ENCODE measurements at places on chromosomes 13 and 19. TPM values are rescaled to one million over a fixed set of nuclear protein-coding genes. Genes with fewer than 3 reads are reported as not detected.

DNA sequence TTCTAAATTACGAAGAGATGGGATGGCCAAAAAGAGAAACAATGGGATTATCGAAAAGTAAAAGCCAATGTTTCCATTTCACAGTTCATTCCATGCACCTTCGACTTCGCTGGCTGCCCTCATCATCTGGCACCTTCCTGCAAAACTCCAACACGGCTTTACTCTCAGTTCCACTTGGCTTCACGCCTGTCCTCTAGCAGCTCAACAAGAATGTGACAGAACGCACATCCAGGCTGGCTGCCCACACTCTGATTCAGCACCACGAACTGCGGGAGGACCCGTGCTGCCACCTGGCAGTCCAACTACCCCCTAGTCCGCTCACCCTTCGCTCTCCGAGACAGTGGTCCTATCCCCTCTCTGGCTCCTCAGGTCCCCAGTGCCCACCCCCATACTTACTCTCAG is 11.7 kb downstream of the ATP7B start:
- H3K36me3 ChIP-seq: no peaks in the 10 kb centered on the region
- no peak for DNase-seq
- H3K4me1 ChIP-seq: no peaks in the 10 kb centered on the region

DNA sequence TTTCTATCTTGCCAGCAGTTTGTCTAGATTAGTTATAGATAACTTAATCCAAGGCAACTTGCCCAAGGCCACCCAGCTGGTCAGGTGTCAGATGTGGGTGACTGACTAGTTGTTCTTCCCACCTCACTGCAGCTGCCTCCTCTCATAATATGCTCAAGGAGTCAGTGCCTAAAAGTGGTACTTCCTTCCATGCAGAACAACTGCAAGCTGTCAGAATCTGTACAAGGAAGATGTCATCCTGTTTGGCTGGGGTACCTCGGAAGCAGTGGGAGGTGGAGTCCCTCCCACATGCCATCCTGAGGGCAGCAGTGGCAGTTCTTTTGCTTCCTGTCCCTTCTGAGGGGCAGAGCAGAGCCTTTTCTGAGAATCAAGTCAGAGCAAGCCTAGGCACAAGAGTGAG is 193.2 kb upstream of the RFC3 start:
- no peak overlapping the region for H3K27ac ChIP-seq
- H3K4me3 ChIP-seq: no peak overlapping the region
- no peaks in the 10 kb centered on the region for H3K27me3 ChIP-seq
- no peaks in the 10 kb centered on the region for H3K36me3 ChIP-seq

The SHANK1 gene
- not detected for total RNA-seq

- H3K4me1 ChIP-seq: no peaks in the 10 kb centered on the region
- H3K4me3 ChIP-seq: no peak overlapping the region
- no peak for DNase-seq
- H3K27ac ChIP-seq: no peak overlapping the region
- no peaks in the 10 kb centered on the region for H3K36me3 ChIP-seq
- H3K27me3 ChIP-seq: no peaks in the 10 kb centered on the region
These were observed 911.5 kb downstream of the UQCRFS1 start for GRCh38 chr19:28301463-28301862.

GRCh38 chr19:53813996-53814395 is 10.1 kb downstream of the NLRP12 start:
- H3K4me1 ChIP-seq: no peaks in the 10 kb centered on the region
- H3K4me3 ChIP-seq: no peak overlapping the region
- H3K36me3 ChIP-seq: no peaks in the 10 kb centered on the region
- no peak for DNase-seq
